Activated CD4-positive, alpha-beta T cell treated with anti-CD3 and anti-CD28 coated beads, Interleukin-2, amount 10 ng/mL, durations not matched to agents 24 days and 14 days (primary cell): ENCODE measurements at places on chromosomes 5 and 9.
A peak's percentile ranks its signal among the peaks of the same experiment; 100 is the strongest.

- H3K27me3 ChIP-seq = peaks cover 46% of the 10 kb centered on the region
- H3K36me3 ChIP-seq = no peaks in the 10 kb centered on the region
- H3K4me3 ChIP-seq = no peak overlapping the region
- DNase-seq = no peak
- no peaks in the 10 kb centered on the region for H3K4me1 ChIP-seq
Observed at GRCh38 chr5:173304591-173304988, 23.6 kb downstream of the STC2 start.

DNA sequence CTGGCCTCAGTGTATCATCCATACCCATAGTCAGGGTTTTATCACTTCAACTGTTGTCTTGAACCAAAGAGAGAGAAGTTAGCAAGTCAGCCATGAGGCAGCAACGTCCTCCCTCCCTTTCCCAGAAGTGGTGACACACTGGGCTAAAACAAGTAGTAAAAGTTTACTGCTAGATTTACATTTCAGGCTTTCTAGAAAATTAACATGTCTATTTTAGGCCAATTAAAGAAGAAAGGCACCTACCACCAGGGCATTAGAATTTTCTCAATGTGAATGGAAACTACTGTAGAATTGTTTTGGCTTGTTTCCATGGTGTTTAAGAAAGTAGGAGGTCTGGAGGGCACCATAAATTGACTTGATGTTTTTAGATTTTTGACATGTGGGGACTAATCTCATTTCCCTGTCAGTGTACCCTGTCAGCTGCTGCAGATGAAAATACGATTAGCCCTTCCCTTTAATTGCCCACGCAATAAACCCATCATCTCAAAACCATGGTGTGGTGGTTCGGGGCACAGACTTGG lies 121.8 kb upstream of the ELL2 start:
- H3K27me3 ChIP-seq = no peaks in the 10 kb centered on the region
- no peak for DNase-seq
- H3K36me3 ChIP-seq = no peaks in the 10 kb centered on the region
- peak overlapping the region; percentile 61 for H3K27ac ChIP-seq
- H3K4me1 ChIP-seq = peaks cover 36% of the 10 kb centered on the region

DNA sequence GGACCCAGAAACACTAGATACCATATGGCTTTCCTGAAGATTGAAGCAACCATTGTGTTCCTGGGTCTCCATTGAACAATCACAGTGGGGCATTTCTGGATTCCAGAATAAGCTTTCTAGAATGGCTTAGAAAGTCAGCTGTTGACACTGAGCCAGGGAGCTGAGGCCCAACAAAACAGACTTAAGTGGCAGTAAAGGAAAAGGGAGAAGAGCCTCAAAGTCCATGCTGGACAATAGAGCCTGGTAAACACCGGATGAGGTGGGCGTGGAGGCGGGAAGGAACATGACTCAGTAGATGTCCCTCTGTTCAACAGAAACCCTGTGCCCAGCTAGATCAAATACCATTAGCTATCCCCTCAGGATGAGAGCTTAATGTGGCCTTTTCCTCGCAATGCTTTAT lies 14.8 kb downstream of the SPARC start:
- no peak overlapping the region for H3K4me3 ChIP-seq
- no peaks in the 10 kb centered on the region for H3K36me3 ChIP-seq
- peaks cover 11% of the 10 kb centered on the region for H3K27me3 ChIP-seq
- DNase-seq = no peak
- H3K27ac ChIP-seq = no peak overlapping the region
- H3K4me1 ChIP-seq = peaks cover 3% of the 10 kb centered on the region

DNA sequence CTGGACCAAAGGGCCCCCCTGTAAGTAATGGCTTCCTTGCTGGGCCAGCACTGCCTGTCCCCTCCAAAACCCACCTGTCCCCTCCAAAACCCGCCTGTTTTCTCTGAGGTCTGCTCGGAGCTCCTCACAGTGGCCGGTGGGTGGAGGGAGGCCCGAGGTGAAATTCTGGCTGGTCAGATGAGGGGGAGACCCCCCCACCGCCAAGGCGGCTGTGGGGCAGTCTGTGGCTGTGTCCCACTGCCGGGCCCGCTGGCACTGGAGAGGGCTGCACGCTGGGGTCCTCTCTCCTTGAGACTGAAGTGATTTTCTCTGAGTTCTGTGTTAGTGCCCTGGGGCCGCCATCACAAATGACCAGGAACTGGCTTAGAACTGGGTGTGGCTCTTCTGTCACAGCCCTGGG lies 83.7 kb upstream of the FCN2 start:
- no peak overlapping the region for H3K27ac ChIP-seq
- H3K27me3 ChIP-seq = no peaks in the 10 kb centered on the region
- H3K4me1 ChIP-seq = no peaks in the 10 kb centered on the region
- H3K4me3 ChIP-seq = no peak overlapping the region

DNA sequence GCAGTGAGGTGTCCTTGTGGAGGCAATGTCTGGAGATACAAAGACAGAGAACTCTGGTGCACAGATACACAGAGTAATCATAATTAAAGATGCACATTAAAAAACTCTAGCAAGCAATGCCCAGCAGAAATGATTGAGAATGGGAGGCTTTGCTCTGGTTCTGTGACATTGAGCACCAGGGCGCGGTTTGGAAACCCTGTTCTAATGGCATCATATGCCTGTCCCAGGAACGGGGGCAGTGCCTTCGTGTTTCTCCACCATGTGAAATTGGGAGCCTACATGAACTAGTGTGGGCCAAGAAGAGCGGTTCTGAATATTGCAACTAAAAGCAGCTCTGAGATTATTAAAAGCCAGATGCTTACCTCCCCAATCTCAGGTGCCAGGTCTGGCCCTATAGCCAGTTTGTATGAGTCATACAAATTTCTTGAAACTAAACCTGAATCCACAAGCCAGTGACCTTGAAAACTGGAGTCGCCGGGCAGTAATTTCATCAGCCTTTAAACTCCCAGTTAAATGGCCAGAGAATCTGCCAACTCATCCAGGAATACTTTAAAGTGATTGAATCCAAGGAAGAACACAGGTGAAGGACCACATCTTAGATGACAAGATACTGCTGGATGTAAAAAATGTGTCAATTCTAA lies 22.2 kb upstream of the CTSL start:
- H3K4me3 ChIP-seq = no peak overlapping the region
- peaks cover 41% of the 10 kb centered on the region for H3K27me3 ChIP-seq
- no peak for DNase-seq
- peaks cover 13% of the 10 kb centered on the region for H3K4me1 ChIP-seq
- no peaks in the 10 kb centered on the region for H3K36me3 ChIP-seq
- no peak overlapping the region for H3K27ac ChIP-seq

- H3K36me3 ChIP-seq = no peaks in the 10 kb centered on the region
- H3K27me3 ChIP-seq = peaks cover 17% of the 10 kb centered on the region
- DNase-seq = no peak
- H3K4me1 ChIP-seq = no peaks in the 10 kb centered on the region
Observed at GRCh38 chr9:91571036-91571435, 147.4 kb upstream of the NFIL3 start.

GRCh38 chr5:172533399-172534228 lies 79.3 kb upstream of the SH3PXD2B start:
- no peaks in the 10 kb centered on the region for H3K36me3 ChIP-seq
- DNase-seq = peak; percentile 35
- no peaks in the 10 kb centered on the region for H3K4me1 ChIP-seq
- H3K27me3 ChIP-seq = no peaks in the 10 kb centered on the region

- DNase-seq = no peak
- H3K4me3 ChIP-seq = no peak overlapping the region
- no peak overlapping the region for H3K27ac ChIP-seq
- no peaks in the 10 kb centered on the region for H3K4me1 ChIP-seq
- no peaks in the 10 kb centered on the region for H3K36me3 ChIP-seq
Observed at GRCh38 chr9:18472841-18473251, 1.1 kb upstream of the ADAMTSL1 start.

DNA sequence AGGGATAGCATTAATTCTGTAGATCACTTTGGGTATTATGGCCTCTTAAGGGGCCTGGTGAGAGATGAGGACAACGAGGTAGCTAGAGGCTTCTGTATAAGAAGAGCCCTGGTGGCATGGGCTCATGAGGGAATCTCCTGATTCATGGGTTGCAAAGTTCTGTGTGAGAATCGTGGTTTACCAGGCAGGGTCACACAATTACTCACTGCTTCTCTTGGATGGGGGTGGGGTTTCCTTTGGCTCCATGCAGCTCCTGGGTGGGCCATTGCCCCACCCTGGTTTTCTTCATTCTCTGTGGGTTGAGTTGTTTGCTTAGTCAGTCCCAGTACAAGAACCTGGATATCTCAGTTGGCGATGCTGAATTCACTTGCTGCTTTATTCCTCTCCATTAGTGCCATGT lies 30.9 kb upstream of the TNFSF15 start:
- H3K4me1 ChIP-seq = peaks cover 30% of the 10 kb centered on the region
- H3K36me3 ChIP-seq = peaks cover 11% of the 10 kb centered on the region
- H3K27ac ChIP-seq = peak overlapping the region; percentile 50

DNA sequence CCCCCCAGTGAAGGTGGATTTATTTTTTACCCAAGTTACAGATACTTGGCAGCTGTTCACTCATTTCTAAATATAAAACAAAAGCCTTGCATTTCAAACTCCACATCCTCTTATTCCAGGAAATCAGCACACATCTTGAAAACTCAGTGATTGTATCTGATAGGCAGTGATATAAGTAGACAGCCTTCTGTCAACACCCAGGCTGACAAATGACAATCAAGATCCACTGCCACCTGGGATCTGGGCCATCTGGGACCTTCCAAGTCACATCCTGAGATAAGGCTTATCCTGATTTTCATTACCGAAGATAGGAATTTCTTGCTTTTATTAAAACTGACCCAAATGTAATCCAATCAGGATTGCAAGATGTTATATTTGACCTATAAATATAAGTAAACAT lies 201.3 kb upstream of the PUM3 start:
- DNase-seq = no peak
- no peak overlapping the region for H3K4me3 ChIP-seq
- H3K36me3 ChIP-seq = no peaks in the 10 kb centered on the region
- H3K27ac ChIP-seq = no peak overlapping the region

- peaks cover 3% of the 10 kb centered on the region for H3K4me1 ChIP-seq
- peak overlapping the region; percentile 56 for H3K27ac ChIP-seq
- H3K4me3 ChIP-seq = no peak overlapping the region
- H3K27me3 ChIP-seq = no peaks in the 10 kb centered on the region
- H3K36me3 ChIP-seq = peaks cover 51% of the 10 kb centered on the region
Observed at GRCh38 chr5:148437249-148437648, 53.5 kb downstream of the FBXO38 start.

- H3K36me3 ChIP-seq = no peaks in the 10 kb centered on the region
- H3K4me1 ChIP-seq = no peaks in the 10 kb centered on the region
- H3K27ac ChIP-seq = no peak within 1 kb of the TSS
- peak; percentile 77 for DNase-seq
Observed at GRCh38 chr9:133737774-133738639, at the start of gene SARDH. Gene SARDH (minus strand): TSS chr9:133738352. CDS start chr9:133734173, 4,179 bp downstream.

DNA sequence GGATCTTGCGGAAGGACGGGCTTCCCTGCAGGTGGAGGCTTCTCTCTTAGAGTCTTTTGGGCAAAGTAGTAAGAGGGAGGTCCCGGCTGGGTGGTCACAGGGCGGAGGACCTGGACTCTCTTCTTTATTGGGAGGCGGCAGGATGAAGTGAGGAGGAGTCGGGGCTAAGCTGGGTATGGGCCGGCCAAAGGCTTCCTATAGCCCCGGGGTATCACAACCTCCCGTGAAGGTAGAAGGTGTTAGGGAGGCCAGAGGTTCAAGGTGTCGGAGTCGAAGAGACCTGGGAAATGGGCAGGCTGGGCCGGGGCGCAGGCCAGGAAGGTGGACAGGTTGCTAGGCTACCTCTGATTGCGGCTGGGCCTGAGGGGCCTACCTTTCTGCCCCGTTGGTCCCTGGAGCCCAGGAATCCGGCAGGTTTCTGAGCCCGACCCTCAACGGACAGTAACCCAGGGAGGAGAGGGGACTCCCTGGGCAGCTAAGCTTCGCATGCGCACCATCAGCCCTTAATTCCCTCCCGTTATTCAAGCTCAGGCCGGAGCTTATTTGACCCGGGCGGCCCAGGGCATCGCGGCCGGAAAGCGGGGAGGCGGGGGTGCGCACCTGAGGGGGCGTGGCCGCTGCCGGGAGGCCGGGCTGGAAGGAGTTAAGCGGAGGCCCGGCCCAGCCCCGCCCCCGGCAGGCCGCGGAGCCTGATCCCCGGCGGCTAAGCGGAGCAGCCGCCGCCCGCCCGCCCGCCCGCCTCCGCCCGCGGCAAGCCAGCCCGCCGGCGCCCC lies at the start of gene TESK1:
Gene TESK1, plus strand, starts transcription at position 685 of the 773 bp plus-strand sequence. CDS start 358 bp downstream, outside the sequence.
- peak; percentile 96 for DNase-seq
- peak within 1 kb of the TSS; percentile 90 for H3K4me3 ChIP-seq
- no peaks in the 10 kb centered on the region for H3K27me3 ChIP-seq

GRCh38 chr5:168076561-168076991 lies 214.9 kb upstream of the WWC1 start:
- peaks cover 6% of the 10 kb centered on the region for H3K4me1 ChIP-seq
- no peak overlapping the region for H3K4me3 ChIP-seq
- peak; percentile 59 for DNase-seq
- no peak overlapping the region for H3K27ac ChIP-seq

DNA sequence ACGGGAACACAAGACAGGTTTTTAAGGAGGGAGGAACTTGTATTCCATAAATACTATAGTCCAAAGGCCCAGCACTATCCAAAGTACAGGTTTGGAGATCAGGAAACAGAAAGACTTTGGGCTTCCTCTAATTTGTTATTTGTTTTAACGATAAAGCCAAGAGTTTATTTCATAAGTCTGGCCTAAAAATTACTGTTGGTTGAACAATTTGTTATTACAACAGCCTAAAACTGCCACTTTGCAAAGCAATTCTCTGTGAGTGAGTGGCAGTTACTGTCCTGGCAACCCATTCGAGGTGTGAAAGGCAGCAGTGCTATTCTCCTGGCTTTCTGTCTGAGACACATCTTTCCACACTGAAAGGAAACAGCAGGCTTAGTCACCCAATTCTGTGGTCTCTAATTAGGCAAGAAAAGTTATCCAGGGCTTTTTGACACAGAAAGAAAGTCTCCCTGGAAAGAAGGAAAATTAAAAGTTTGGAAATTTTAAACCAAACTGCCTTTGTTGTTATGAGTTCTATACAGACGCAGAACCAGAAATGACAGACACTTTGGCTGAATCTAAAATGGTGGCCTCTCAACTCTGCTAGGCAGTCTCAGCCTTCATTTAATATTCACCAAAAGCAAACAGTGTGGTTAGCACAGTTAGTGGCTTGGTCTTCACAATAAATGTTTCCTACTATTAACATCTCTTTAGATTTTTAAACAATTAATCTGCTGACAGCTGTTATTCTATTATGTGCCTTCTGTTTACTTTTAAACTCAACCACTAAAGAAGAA lies 33.9 kb downstream of the PSMB7 start:
- no peak for DNase-seq
- no peaks in the 10 kb centered on the region for H3K4me1 ChIP-seq
- no peak overlapping the region for H3K27ac ChIP-seq
- no peaks in the 10 kb centered on the region for H3K27me3 ChIP-seq
- peaks cover 39% of the 10 kb centered on the region for H3K36me3 ChIP-seq
- H3K4me3 ChIP-seq = no peak overlapping the region
